ENCODE measurements at places on chromosomes 5 and 9. TPM values are rescaled to one million over a fixed set of nuclear protein-coding genes. Genes with fewer than 3 reads are reported as not detected.

- no peak for DNase-seq
These were observed 127.7 kb downstream of the DIRAS2 start for GRCh38 chr9:90514877-90515276.

Gene HBEGF
- total RNA-seq = 24.3 TPM

GRCh38 chr9:124813501-124814163 is 36.7 kb downstream of the OLFML2A start:
- no peak for DNase-seq

DNA sequence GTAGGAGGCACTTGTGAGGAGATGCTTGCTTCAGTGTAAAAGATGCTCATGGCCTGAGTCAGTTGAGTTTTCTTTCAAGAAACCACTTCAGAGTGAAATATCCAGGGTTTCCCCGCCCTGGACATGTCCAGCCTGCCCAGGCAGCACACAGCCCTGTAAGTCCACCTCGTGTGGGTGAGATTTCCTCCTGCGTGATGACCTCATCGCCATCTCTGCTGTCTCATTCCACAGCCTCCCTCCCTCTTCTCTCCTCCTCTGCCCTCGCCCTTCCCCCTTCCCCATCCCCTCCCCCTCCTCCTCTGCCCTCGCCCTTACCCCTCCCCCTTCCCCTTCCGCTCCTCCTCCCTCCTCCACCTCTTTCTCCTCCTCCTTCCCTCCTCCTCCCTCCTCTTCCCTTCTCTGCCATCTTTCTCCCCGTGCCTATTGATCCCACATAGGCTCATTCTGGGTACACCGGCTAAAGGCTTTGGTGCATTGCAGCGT is 34.0 kb upstream of the NCS1 start:
- peak; percentile 59 for DNase-seq
